ENCODE measurements at places on chromosomes 2 and 18.

DNA sequence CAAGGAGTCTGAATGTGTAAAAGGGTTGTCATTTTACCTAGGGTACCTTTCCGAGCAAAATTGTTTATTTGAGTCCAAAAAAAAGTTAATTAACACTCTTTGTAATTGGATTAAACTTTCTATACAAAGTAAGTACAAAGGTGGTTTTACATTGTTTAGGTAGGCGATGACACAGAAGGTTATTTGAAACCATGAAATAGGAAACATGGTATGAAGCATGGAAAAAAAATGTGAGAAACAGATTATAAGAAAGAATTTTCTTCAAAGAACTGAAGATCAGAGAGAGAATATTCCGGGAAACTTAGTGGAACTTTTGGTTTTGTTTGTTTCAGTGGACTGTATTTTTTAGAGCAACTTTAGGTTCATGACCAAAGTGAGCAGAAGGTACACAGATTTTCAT lies 32.7 kb downstream of the CARF start:
- DNase-seq: no peak

DNA sequence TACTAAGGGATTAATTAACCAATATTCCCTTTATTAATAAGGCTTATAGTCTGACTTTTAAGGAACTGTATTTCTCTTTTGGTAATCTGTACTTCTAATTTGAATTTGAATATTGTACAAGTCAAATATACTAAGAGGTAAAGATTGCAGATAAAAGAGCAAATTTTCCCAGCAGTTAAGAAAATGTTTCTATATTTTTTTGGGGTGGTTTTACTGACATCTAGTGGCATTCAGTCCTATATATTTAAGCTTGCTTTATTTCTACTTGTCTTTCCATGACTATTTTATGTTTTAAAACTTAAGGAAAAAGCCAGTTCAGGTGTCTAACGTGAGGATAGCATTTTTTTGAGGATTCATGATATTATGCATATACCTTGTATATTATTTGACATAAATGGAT lies 41.6 kb downstream of the TDRD15 start:
- DNase-seq: no peak

DNA sequence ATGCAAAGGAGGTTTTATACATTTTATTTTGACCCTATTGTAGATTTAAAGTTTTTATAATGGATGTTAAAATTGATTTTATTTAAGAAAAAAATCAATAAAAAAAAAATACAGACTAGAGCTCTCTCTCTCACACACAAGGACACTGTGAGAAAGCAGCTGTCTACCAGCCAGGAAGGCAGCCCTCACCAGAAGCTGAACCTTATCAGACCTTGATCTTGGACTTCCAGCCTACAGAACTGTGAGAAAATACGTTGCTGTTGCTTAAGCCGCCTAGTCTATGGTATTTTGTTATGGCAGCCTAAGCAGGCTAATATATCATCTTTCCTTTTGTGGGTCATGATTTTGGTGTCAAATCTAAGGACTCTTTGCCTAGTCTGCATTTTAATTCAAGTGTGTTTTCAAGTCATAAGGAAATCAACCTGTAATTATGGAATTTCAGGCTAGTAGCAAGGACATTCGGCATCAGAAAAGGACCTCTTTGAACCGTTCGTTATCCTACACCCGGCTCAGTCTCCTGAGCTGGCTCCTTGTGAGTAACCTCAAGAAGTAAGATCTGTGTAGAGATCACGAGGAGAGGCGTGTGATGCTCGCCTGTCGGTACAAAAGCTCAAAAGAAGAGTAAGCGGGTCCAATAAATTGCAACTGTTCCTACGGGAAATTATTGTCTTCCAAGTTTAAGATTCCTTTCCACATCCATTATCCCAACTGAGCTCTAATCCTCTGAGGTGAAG lies 98.2 kb downstream of the PDCL3 start:
- no peak for DNase-seq

GRCh38 chr2:158120664-158121641 lies 19.3 kb downstream of the UPP2 start:
- DNase-seq: no peak

- peak; percentile 39 for DNase-seq
Observed at GRCh38 chr2:101473911-101474701, 806 bp downstream of the RFX8 start.

Measured in D341Med (cell line).